ENCODE measurements at places on chromosomes 3 and 15. TPM values are rescaled to one million over a fixed set of nuclear protein-coding genes. Genes with fewer than 3 reads are reported as not detected.

Gene FBLN2
- 24.2 TPM for polyA plus RNA-seq

Gene SOX14
- not detected for polyA plus RNA-seq

Gene ITIH1
- polyA plus RNA-seq = not detected

Gene PLCH1
- polyA plus RNA-seq = 5.8 TPM

Gene IL17RC
- 15.4 TPM for polyA plus RNA-seq

Gene ANKDD1A
- polyA plus RNA-seq = 4.1 TPM

Gene SLC6A11
- polyA plus RNA-seq = 1.5 TPM

Gene MUC20
- 0.19 TPM for polyA plus RNA-seq

Gene ADAMTS9
- 0.13 TPM for polyA plus RNA-seq

Gene SLC12A8
- polyA plus RNA-seq = 16.9 TPM

Gene AMT
- polyA plus RNA-seq = 90.1 TPM

Gene ACKR4
- not detected for polyA plus RNA-seq

Gene SGO1
- 6.9 TPM for polyA plus RNA-seq

Gene CLDN1
- 6.1 TPM for polyA plus RNA-seq

Gene ANKRD63
- polyA plus RNA-seq = 0.18 TPM

Gene CLRN1
- polyA plus RNA-seq = 0.20 TPM

Gene CYP8B1
- polyA plus RNA-seq = not detected

Gene GOLGA8J
- polyA plus RNA-seq = not detected

Gene LINGO1
- polyA plus RNA-seq = 114 TPM

Gene ISL2
- polyA plus RNA-seq = 0.32 TPM

Gene CPEB1
- 4.4 TPM for polyA plus RNA-seq

Gene HHLA2
- polyA plus RNA-seq = not detected

Gene ADAMTS17
- 0.89 TPM for polyA plus RNA-seq

Gene TRPM1
- polyA plus RNA-seq = 0.05 TPM

Gene EBLN2
- 1.9 TPM for polyA plus RNA-seq

Gene GCSAM
- not detected for polyA plus RNA-seq

Gene UNC13C
- not detected for polyA plus RNA-seq

Gene TCAIM
- 5.8 TPM for polyA plus RNA-seq

Gene CCDC39
- polyA plus RNA-seq = 0.12 TPM

Gene CCDC33
- polyA plus RNA-seq = 3.3 TPM

Gene PLSCR5
- not detected for polyA plus RNA-seq

Gene AMOTL2
- polyA plus RNA-seq = 33.5 TPM

Gene ELP6
- polyA plus RNA-seq = 78.7 TPM

Gene MAGEL2
- 0.63 TPM for polyA plus RNA-seq

Gene GRAMD1C
- polyA plus RNA-seq = 0.62 TPM

Gene PLSCR2
- polyA plus RNA-seq = not detected

Gene CNTN3
- polyA plus RNA-seq = 0.03 TPM

Gene MESP1
- 0.23 TPM for polyA plus RNA-seq

Gene VPS18
- 28.9 TPM for polyA plus RNA-seq

Gene CPNE9
- polyA plus RNA-seq = 6.0 TPM

Gene CIDEC
- polyA plus RNA-seq = not detected

Gene CCR1
- polyA plus RNA-seq = not detected

Gene ITIH3
- polyA plus RNA-seq = not detected

Gene CLDN18
- not detected for polyA plus RNA-seq

Gene LPP
- polyA plus RNA-seq = 10.0 TPM

Gene BLM
- polyA plus RNA-seq = 15.2 TPM

Gene P2RY1
- 6.5 TPM for polyA plus RNA-seq

Gene ARL6
- polyA plus RNA-seq = 1.8 TPM

Gene LNP1
- 6.6 TPM for polyA plus RNA-seq

Gene GCHFR
- polyA plus RNA-seq = 102 TPM

Gene GABRA5
- polyA plus RNA-seq = 29.6 TPM

Gene RBP2
- polyA plus RNA-seq = not detected

Gene CCR8
- 0.35 TPM for polyA plus RNA-seq

Gene CA12
- polyA plus RNA-seq = 4.9 TPM

Gene LRTM1
- polyA plus RNA-seq = not detected

Measured in H1 (cell line).